ENCODE measurements at places on chromosomes 3 and 15.
A peak's percentile ranks its signal among the peaks of the same experiment; 100 is the strongest.

- no peak for DNase-seq
Measured at GRCh38 chr3:78041486-78041885, 1001.6 kb downstream of the ROBO2 start.

- no peak for DNase-seq
Measured at GRCh38 chr15:39331584-39331983, 249.3 kb upstream of the THBS1 start.

DNA sequence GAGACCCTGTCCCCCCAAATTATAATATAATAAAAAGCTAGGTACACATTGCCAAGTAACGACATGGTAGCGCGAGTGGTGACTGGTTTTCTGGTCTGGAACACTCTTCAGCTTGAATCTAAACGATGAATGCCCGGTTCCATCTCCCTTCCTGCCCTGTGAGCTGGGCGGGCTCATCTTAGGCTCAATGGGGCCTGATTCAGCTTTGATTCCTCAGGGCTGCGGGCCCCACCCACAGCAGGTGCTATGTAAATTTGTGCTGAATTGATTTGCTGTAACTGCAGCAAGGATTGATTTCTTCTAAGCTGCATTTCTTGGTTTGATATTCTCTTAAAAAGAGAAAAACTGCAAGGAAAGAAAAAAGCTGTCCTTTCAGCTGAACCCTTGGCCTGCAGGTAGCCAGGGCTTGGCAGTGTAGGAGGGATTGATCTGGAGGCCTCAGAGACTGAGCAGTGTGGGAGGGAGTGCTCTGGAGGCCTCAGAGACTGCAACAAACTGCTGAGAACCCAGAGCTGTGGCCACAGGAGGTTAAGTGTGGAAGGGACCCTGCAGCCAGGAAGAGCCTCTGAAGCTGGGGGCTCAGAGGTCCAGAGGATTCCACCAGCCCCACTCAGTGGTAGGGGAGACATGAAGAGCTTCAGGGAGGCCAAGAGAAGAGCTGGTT lies 231.6 kb downstream of the XXYLT1 start:
- no peak for DNase-seq

DNA sequence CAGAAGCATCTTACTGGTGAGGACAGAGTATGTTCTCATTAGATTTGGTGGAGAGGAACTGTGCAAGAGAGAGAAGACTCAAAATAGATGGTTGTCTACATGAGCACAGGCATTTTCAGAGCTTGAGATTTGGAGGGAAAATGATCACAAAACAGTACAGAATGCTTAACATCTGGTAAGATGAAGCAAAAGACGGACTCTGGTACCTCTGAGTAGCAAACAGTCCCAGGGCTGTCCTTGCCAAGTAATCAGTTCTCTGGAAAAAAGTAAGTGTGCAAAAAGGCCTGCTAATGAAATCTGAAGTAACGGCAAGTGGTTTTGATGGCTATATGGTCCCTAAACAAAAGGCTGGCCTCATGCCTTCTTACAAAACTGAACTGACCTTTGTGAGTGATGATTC lies 414.2 kb downstream of the CNTN4 start:
- DNase-seq = no peak

- DNase-seq = no peak
Measured at GRCh38 chr3:128994581-128995546, 988 bp upstream of the CFAP92 start.

DNA sequence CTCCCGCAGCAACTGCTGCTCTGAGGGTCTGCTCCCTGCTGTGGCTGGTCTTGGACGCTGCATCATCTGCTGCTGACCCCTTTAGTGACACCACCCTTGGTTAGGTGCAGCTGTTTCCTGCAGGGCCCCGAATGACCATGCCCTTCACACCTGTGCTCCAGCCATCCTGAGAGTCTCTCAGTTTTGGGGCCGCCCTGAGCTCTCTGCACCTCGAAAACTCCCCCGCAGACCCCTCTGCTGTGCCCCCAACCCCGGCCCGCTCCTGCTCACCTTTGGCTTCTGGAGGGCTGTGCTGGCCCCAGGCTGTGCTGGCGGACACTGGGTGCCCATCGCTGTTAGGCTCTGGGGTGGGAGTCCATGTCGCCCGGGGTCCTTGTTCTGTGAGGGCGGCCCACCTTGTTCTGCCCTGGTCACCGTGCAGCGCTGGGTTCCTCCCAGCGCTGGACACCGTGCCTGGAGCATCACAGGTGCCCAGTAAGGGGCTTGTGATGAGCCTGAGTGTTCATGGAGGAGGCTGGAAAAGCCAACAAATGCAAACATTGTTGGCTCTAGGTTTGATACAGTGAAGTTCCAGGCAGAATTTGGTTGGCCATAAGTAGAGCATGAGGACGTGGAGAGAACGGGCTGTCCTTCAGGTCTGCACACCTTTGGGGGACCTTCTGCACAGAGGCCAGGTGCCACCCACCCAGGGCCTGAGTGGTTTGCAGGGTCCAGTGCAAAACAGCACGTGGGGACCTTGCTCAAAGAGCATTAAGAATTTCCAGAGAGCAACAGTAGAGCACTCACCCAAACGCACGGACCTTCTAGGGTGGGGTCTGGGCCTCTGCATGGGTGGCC lies 12.3 kb downstream of the ABTB1 start:
- DNase-seq = no peak

DNA sequence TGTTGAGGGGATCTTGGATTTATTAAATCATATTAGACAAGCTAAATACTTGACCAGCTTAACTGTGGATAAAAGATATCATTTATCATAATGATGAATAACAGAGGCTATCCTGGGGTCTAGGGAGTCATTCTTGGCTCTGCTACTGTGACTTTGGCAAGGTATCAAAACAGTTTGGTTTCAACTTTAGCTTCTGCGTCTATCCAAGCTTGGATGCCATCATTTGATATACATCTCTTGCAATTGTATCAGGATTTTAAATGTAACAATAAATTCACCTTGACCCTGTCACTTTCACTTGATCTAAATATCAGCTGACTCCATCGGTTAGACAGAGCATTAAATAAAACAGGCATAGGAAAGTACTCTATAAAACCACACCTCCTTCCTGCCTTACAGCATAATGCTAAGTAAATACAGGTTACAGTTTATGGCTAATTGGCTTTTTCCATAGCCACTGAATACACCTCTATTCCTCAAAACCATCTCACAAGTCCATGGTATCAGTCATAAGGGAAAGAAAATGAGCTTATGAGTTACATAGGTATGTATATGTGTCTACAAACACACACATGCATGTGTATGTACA lies 262.9 kb downstream of the CTNNB1 start:
- no peak for DNase-seq

GRCh38 chr3:108486941-108487340 lies 23.5 kb downstream of the MYH15 start:
- DNase-seq = no peak

GRCh38 chr15:45555934-45556608 lies 31.1 kb upstream of the BLOC1S6 start:
- no peak for DNase-seq

DNA sequence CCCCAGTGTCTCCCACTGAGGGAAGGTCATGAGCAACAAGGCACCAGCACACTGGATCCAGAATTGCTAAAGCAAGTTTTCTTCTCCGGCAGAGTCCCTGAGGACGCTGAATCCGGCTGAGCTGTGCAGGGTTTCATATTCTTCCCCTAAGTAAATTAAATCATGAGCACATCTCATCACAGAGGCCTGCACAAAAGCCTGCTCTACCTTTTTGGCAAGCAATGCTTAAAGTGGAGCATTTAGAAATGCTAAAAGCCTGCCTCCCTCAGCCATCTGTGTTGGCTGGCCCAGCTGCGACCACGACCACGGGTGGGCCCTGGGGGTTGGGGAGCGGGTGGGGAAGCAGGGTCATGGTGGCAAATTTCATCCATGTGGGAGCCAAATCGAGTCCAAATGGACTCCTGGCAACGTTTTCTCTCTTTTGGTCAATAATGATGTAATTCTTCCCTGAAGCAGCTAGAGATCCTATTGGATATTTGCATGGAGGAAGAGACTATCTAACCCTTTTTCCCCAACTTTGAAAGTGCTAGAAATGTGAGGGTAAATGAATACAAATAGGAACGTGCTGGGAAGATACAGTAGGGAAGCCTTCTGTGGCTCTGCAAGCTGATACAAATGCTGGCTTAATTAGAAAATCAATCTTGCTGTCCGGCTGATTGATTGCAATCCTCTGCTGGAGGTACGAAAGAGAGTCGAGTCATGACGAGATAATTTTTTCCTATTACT lies 532.8 kb upstream of the TBL1XR1 start:
- no peak for DNase-seq

DNA sequence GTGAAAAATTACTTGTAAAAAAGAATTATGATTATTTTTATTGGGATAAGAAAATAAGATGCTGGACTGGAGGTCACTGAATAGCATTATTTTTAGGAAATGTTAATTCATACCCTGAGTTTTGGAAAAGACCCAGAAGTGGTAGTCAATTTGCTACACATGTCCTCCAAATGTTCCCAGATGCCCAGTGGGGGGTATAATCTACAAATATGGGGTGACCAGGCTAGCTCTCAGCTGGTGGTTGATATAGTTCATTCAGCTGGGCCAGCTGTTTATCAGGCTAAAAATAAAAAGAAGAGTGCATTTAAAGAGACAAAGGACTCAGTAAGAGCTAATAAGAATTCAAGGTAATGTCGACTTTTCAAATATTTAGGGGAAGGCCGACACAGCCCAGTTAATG lies 402.0 kb upstream of the GOLIM4 start:
- DNase-seq = no peak

GRCh38 chr15:55740981-55741832 lies 1.7 kb downstream of the PRTG start:
- DNase-seq = peak; percentile 29

DNA sequence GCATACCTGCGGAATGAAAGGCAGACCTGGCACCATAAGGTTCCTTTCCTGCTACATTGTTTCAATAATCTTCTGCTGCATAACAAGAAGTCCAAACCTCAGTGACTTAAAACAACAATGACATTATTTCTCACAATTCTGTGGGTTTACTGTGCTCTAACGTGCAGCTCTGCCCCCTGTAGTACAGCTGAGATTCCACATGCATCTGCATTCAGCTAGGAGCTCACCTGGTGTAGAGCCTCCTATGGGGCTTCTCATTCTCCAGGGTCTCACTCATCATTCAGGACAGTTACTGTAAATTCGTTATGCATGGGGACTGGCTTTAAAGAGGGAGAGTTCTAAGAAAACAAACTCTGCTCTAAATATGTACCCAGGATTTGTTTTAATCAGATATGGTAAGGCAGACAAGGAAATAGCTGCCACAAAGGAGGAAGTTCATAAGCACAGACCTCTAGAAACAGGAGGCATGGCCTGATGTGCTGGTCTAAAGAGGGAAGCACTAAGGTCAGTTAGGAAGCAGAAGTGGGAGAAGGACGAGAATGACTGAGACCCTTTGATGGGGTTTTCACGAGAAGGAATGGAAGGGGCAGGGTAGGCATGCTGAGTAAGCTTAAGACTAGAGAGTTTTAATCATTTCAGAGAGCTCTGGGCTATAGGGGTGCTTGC lies 347.0 kb downstream of the NEK10 start:
- no peak for DNase-seq

- DNase-seq = no peak
Measured at GRCh38 chr3:106299300-106300098, 430.7 kb upstream of the CBLB start.

DNA sequence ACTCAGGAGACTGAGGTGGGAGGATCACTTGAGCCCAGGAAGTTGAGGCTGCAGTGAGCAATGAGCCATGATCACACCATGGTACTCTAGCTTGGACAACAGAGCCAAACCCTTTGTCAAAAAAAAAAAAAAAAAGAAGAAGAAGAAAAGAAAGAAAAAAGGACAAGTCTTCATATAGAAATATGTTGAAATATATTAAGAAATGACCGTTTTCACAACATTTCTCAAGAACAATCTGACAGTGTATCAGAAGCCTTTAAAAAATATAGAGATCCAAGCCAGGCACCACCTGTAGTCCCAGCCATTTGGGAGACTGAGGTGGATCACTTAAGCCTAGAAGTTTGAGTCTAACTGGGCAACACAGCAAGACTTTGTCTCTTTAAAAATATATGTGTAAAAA lies 29.5 kb upstream of the SEMA4B start:
- DNase-seq = no peak

- peak; percentile 72 for DNase-seq
Measured at GRCh38 chr3:28667646-28668621, 319.3 kb upstream of the AZI2 start.

DNA sequence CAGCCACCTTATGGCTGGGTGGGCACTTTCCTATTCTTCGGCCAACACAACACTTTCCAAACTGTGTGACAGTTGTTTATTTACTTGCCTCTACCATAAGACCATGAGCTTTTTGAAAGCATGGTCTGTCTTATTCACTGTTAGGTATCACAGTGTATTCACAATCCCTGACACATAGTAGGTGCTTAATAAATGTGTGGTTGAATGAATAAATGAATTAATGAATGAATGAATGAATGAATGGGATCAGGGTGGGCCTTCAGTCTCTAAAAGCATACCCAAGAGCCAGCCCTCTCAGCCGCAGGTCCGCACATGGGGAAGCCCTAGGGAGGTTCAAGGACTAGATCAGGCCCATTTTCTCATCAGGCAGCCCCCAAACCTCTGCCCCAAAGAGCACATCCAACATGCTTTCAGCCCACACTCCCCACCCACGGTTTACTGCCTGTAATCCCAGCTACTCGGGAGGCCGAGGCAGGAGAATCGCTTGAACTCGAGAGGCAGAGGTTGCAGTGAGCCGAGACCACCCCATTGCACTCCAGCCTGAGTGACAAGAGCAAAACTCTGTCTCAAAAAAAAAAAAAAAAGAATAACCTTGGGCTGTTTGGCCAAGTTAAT lies 95.9 kb downstream of the LIPC start:
- no peak for DNase-seq

GRCh38 chr3:194379651-194380050 lies 10.1 kb upstream of the LRRC15 start:
- DNase-seq = no peak

GRCh38 chr15:50800715-50801114 lies 35.2 kb upstream of the SPPL2A start:
- no peak for DNase-seq

DNA sequence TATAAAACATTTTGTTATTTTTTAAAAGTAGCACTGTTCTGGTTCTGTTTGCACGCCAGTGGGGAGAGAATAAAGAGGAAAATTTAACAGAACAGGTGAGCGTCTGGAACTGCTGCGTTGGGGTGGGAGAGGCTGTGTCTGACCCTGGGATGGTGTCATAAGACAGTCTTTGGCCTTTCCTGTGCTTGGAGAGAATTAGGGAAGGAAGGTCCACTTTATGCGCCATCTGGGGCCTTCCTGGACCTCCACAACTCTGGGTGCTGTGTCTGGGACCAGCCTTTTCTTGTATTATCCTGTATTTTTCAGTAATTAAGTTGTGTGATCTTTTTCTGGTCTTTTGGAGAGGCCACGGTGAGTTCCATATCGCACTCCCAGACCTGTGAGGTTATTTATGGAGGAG lies 3.3 kb downstream of the FAM43A start:
- DNase-seq = no peak

- no peak for DNase-seq
Measured at GRCh38 chr3:54882129-54882833, 45.6 kb downstream of the LRTM1 start.

DNA sequence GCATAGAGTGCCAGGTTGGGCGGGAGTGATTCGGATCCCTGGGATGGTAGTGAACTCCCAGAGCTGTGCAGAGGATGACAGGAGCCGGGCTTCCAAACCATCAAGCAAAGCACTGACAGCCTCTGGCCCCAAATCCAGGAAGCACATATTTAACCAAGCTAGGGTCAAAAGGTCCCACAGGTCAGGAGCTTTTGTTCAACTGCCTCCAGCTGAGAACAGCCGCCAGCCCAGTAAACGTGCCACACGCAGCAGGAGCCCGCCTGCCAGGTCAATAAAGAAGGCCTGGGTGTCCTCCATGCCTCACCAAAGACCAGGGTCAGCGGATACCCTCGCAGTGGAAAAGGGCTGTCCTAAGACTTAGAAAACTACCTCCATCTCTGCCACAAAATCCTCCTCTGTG lies 184.7 kb upstream of the LINGO1 start:
- no peak for DNase-seq
